Smooth muscle cell of bladder (primary cell): ENCODE measurements at places on chromosomes 5 and 9. TPM values are rescaled to one million over a fixed set of nuclear protein-coding genes. Genes with fewer than 3 reads are reported as not detected.

The IFNA21 gene
- total RNA-seq: not detected in 2 replicates

The SLC25A2 gene
- 0.14 and 0.18 TPM in 2 replicates for total RNA-seq

The PCDHB7 gene
- 0.18 and 0.71 TPM in 2 replicates for total RNA-seq

The EQTN gene
- total RNA-seq: not detected in 2 replicates

The TCF7 gene
- 0.28 and 0.55 TPM in 2 replicates for total RNA-seq

The KCNIP1 gene
- total RNA-seq: not detected in 2 replicates

The RPP25L gene
- 24.8 and 25.9 TPM in 2 replicates for total RNA-seq

The TAS2R1 gene
- not detected in 2 replicates for total RNA-seq

The TMEM232 gene
- 2.8 and 3.4 TPM in 2 replicates for total RNA-seq

The NTNG2 gene
- 4.6 and 7.2 TPM in 2 replicates for total RNA-seq

The BNC2 gene
- total RNA-seq: 27.5 and 27.6 TPM in 2 replicates

The RMRP gene
- 28,356 and 90,129 TPM in 2 replicates for total RNA-seq

The DDX4 gene
- not detected in 2 replicates for total RNA-seq

The PCDHGB1 gene
- total RNA-seq: 2.3 and 3.3 TPM in 2 replicates

The HTR1A gene
- total RNA-seq: not detected in 2 replicates

The CCDC69 gene
- total RNA-seq: 8.1 and 13.2 TPM in 2 replicates

The IL5 gene
- not detected in 2 replicates for total RNA-seq

The JADE2 gene
- total RNA-seq: 18.6 and 19.7 TPM in 2 replicates

The MOCS2 gene
- total RNA-seq: 24.7 and 25.0 TPM in 2 replicates

The SPATA31C1 gene
- not detected in 2 replicates for total RNA-seq

The SAXO1 gene
- under 0.01 and 0.09 TPM in 2 replicates for total RNA-seq

The IFNA6 gene
- not detected in 2 replicates for total RNA-seq

The HAPLN1 gene
- 0.28 and 0.55 TPM in 2 replicates for total RNA-seq

The CAMK4 gene
- 2.4 and 2.9 TPM in 2 replicates for total RNA-seq

The C7 gene
- 1.1 and 4.0 TPM in 2 replicates for total RNA-seq

The NMUR2 gene
- not detected in 2 replicates for total RNA-seq

The KCNT1 gene
- not detected in 2 replicates for total RNA-seq

The CCL27 gene
- not detected in 2 replicates for total RNA-seq

The GPR150 gene
- total RNA-seq: 0.28 TPM in 2 replicates

The PKN3 gene
- total RNA-seq: 0.55 and 0.85 TPM in 2 replicates

The INSL4 gene
- not detected in 2 replicates for total RNA-seq

The SPATA31A3 gene
- not detected in 2 replicates for total RNA-seq

The OR13C2 gene
- total RNA-seq: not detected in 2 replicates

The NAIP gene
- 1.7 and 2.0 TPM in 2 replicates for total RNA-seq

The CD72 gene
- 1.6 and 1.7 TPM in 2 replicates for total RNA-seq

The ABLIM3 gene
- 7.7 and 9.2 TPM in 2 replicates for total RNA-seq

The PRDM9 gene
- not detected in 2 replicates for total RNA-seq

The ADGRV1 gene
- total RNA-seq: 0.18 and 0.28 TPM in 2 replicates

The SLC6A7 gene
- not detected in 2 replicates for total RNA-seq

The PCDHB8 gene
- total RNA-seq: 0.09 and 0.43 TPM in 2 replicates

The DMRTA1 gene
- total RNA-seq: 0.14 and 0.28 TPM in 2 replicates

The PHF24 gene
- total RNA-seq: under 0.01 TPM in 1 of 2 replicates, not detected in the other

The SH2D3C gene
- total RNA-seq: under 0.01 and 0.37 TPM in 2 replicates

The GPR151 gene
- not detected in 2 replicates for total RNA-seq

The CORO2A gene
- 0.28 and 0.57 TPM in 2 replicates for total RNA-seq

The PDCD1LG2 gene
- total RNA-seq: 2.6 and 3.2 TPM in 2 replicates

The SHISAL2B gene
- not detected in 2 replicates for total RNA-seq

The SLC36A2 gene
- total RNA-seq: not detected in 2 replicates
